ENCODE measurements at places on chromosomes 4 and X.

- DNase-seq: no peak
Measured at GRCh38 chr4:118941149-118941548, 52.5 kb downstream of the SYNPO2 start.

GRCh38 chr4:102824398-102824797, 3.0 kb downstream of the UBE2D3 start:
- DNase-seq: no peak

DNA sequence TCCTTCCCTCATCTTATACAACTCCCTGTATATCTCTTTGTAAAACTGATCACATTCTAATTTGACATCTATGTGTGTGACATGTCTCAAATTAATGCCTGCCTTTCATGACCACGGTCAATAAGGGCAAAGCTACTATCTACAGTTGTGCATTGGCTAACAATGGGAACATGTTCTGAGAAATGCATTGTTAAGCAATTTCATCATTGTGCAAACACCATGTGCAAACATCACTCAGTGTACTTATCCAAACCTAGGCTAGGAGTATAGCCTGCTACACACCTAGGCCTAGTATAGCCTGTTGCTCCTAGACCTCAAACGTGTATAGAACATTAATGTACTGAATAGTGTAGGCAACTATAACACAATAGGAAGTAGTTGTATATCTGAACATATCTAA, 95.0 kb downstream of the BANK1 start:
- no peak for DNase-seq

DNA sequence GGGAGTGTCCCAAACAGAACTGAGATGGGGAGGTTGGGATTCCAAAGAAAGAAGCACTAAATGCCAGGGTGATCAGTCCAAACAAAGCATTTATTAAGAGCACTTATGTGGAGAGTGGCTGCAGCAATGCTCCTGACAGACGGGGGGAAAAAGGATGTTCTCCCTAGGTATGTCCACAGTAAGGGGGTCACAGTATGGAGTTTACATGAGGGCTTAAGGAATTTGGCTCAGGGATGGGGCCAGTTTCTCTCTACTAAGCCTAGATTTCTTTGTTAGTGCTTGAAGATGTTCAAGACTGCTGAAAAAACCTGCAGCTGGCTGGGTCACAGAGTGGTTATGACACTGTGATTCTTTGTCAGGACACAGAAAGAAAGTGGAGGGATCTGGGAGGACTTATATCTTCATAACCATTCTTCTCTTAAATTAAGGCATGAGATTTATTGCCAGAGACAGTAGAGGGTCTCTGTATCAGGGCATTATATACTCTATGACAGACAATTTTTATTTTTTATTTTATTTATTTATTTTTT, 1468.0 kb downstream of the C4orf33 start:
- DNase-seq: no peak

GRCh38 chr4:180900781-180901180, 1342.4 kb upstream of the TENM3 start:
- DNase-seq: no peak

DNA sequence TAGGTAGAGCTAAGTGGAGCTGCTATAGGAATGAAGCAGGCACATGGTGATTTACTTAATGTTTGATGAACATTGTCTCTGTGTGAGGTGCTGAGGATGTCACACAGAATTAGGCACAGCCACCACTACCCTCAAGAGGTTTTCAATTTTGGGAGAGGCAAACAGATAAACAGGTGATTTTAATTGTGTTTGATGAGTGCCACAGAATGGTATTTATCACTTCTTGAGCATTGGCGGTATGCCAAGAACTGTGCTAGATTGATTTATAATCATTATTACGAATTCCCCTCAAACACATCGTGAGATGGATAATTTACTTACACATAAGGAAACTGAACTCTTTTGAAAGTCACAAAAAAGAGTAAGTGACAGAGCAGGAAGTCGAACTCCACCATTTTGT, 74.8 kb downstream of the FREM3 start:
- no peak for DNase-seq

DNA sequence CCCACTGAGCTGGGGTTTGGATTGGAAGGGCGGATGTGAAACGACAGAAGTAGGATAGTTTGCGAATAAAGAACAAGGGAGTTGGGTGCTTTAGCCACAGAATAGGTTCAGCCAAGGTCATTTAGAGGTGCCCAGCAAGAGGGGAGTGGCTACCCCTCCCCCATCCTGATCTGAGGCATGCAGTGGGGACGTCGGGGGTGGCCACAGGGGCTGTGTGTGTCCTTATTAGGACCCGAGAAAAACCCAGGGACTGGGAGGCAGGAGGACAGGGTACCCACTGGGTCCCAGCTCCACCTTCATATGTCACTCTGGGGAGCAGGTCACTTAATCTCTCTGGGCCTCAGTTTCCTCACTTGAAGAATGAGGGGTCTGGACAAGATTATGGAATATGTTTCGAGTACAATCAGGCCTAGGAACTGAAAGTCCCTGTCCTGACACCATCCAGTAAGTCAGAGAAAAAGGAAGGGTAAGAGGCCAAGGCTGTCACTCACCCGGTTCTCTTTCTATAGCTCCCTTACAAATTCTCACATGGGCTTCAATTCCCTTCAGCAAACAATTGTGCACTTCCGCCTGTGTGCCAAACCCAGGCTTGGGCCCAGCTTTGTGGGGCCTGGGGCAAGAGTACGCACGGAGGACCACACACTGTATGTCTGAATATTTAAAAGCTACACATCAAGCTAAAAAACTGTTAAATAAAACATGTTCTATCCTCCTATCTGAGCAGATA, 4.2 kb upstream of the NYX start:
- DNase-seq: no peak

Data from memory B cell (primary cell).